Melanocyte of skin (primary cell): ENCODE measurements at places on chromosomes 5 and 9. TPM values are rescaled to one million over a fixed set of nuclear protein-coding genes. Genes with fewer than 3 reads are reported as not detected.

The CD72 gene
- total RNA-seq: 1.0 and 1.5 TPM in 2 replicates

The GKAP1 gene
- 0.34 and 0.36 TPM in 2 replicates for total RNA-seq

The FBLL1 gene
- total RNA-seq: 1.7 and 2.0 TPM in 2 replicates

The GABRP gene
- 0.15 and 0.33 TPM in 2 replicates for total RNA-seq

The NRARP gene
- under 0.01 TPM in 1 of 2 replicates, not detected in the other for total RNA-seq
